ENCODE measurements at places on chromosomes 13 and 19.
A peak's percentile ranks its signal among the peaks of the same experiment; 100 is the strongest.

GRCh38 chr13:41558781-41559560 lies 101.6 kb downstream of the RGCC start:
- DNase-seq, result no peak

DNA sequence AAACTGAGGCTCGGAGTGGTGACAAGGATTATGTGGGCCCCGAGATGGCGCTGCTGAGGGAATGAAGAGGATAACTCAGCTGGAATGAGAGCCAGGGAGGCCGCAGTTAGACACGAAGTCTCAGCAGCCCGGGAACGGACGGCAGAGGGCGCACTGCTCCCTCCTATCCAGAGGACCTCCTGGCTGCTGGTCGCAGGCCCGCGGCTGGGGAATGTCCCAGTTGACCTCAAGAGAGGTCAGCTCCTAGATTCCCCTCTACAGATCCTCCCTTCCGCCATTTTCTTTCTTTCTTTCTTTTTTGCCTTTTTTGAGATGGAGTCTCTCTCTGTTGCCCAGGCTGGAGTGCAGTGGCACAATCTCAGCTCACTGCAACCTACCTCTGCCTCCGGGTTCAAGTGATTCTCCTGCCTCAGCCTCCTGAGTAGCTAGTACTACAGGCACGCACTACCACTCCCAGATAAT lies 24.1 kb upstream of the ASPDH start:
- peak; percentile 48 for DNase-seq

GRCh38 chr13:83378908-83379307 lies 503.4 kb downstream of the SLITRK1 start:
- DNase-seq, result no peak

GRCh38 chr19:27821418-27822018 lies 1391.4 kb downstream of the UQCRFS1 start:
- no peak for DNase-seq

DNA sequence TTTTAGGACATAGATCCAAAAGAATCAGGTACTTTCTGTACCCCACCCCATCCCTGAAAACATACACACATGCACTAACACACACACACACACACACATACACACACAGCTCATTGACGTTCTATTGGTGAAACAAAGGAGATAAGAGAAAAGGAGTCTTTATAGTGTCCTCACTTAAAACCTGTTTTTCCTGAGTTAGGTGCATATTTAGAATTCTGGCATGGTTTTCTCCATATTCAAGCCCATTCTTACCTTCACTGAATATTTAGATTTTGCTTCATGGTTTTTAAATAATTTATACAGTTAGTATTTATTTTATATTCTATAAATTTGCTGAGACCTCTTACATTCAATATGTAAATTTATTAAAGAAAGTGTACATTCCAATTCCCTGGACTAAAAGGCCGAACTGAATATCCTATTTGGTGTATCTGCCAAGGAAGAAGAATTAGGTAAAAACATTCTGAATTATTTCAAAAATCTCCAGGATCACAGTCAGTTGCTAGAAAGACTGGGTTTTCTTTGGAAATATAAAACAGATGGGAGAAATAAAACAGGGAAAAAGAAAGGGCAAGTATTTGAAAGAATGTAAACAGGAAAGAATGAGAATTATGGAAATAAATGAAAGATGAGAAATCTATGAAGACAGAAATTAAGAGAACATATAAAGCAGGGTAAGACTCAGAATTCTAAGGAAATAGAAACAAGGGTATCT lies 556.2 kb downstream of the KCTD12 start:
- no peak for DNase-seq

GRCh38 chr19:33047422-33047821 lies 17.3 kb downstream of the RHPN2 start:
- no peak for DNase-seq

GRCh38 chr13:19596960-19597361 lies 35.6 kb upstream of the TPTE2 start:
- DNase-seq, result no peak

GRCh38 chr13:29507356-29507755 lies 88.1 kb downstream of the SLC7A1 start:
- no peak for DNase-seq

DNA sequence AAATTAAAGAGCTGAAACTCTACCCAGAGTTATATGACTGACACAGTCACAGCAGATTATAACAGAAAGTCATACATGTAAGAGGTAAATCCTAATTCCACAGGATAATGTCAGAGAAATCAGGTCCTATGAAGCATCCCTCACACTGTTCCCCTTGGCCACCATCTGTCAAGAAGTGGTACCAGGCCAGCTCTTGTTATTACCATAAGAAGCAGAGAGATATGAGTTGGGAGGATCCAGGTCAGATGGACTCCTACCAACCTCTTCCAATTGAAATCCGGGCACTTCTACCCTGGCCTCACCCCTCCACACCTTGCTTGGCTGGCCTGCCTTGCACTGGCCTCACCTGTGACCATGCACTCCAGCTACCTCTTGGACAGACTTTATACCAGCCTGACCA lies 353.2 kb downstream of the DNAJC15 start:
- DNase-seq, result no peak

DNA sequence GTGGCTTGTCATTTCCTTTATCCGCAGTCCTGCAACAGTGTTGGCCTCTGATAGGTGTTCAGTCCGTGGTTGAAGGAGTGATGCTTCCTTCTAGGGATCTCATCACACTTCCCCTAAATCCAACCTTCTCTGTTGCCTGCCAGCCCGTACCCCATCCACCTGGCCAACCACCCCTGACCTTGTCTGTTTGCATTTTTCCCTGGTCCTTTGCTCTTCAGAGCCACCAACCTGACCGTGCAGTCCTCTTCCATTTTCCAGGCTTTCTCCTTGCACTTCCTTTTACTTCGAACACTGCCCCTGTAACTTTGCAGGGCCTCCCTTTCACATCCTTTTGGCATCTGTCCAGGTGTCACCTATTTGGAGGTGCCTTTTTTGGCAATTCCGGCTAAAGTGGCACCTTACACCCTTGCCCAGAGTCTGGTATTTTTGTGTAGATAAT lies 696 bp downstream of the ZNF460 start:
- DNase-seq, result peak; percentile 32

GRCh38 chr19:17766543-17767131 lies 15.4 kb downstream of the FCHO1 start:
- DNase-seq, result peak; percentile 58

GRCh38 chr13:85693889-85694511 lies 105.2 kb downstream of the SLITRK6 start:
- DNase-seq, result no peak

DNA sequence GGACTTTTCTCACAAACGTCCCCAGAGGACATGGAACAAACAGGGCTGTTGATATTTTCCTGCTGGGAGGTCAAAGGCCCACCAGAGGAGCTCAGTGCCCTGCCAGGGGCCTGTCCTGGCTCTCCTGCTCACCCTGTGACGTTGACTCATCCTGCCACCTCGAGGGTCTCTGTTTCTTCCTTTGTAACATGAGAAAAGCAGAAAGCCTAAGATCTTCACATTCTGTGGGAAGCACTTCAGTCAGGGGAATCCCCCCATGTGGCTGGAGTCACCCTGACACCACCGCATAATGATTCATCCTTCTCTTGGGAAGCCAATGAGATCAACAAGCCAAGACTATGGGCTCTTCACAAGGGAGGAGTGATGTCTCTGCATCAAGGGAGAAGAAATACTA lies 147.9 kb downstream of the KATNAL1 start:
- no peak for DNase-seq

DNA sequence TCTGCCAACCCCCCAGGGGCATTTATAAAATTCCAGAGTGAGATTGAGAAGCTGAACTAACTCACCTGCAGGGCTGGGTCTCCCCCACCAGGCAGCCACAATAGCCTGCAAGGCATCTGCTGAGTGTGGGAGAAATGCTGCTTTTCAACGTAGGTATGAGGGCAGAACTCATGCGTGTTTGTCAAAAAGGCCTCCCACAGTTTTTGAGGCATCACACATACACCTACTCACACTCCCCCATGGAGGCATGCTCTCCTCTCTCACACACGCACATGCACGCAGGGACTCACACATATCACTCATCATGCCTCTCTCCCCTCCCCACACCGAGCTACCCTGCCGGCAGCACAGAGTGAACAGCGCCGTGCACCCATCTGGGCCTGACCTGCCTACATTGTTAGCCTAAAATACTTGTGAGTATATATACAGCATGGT lies 390.5 kb downstream of the FGF9 start:
- DNase-seq, result peak; percentile 39

DNA sequence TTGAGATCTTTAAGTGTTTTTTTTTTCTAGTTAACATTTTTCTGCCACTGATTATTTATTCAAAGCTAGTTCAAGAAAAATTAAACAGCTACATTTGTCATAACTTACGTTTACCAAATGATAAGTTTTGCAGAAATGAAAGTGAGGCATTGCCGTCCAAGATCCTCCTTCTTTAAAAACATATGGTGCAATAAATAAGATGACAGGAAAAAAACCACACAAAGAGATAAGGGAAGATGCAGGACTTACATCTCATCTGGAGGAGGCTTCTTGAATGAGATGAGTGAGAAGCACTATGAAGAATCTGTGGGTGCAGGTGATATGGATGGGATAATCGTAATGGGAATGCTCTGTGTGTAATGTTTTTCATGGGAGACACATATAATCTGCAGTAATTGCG lies 12.4 kb downstream of the TNFSF13B start:
- DNase-seq, result no peak

DNA sequence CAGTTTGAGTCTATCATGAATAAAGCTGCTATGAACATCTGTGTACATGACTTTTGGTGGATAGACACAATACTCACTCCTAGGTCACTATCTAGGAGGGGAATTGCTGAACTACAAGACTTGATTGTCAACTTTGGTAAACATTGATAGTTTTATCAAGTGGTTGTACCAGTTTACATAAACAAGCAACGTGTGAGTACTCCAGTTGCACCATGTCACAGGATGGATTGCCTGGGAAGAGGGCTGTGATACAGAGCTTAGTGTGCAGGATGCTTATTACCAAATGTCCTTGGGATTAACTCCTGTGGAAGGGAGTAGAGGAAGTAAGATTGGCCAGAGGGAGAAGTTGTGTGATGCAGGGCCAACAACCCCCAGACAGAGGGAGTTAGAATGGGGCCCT lies 37.7 kb downstream of the RAP2A start:
- no peak for DNase-seq

GRCh38 chr13:29969286-29969685 lies 118.9 kb upstream of the UBL3 start:
- DNase-seq, result no peak

- no peak for DNase-seq
Measured at GRCh38 chr13:32448972-32449371, 21.0 kb upstream of the N4BP2L1 start.

DNA sequence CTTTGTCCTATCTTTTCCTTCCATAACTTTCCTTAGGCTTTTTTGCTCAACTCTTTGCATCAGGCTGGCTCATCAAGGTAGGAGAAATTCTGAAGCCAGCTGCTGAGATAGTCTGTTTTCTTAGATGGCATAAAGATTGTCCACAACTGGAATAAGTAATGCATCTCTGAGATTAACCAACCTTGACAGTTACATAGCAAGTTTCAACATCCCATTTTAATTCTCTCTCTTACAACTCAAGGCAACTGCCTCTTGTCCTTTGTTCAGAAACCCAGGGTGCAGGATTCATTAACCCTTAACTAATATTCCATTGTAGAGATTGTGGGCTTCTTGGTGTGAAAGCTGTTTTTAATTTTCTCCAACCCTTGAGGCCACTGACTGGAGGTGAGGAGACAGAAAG lies 239.2 kb downstream of the LACC1 start:
- DNase-seq, result no peak

GRCh38 chr19:47158879-47159503 lies 28.4 kb downstream of the SAE1 start:
- DNase-seq, result peak; percentile 13

DNA sequence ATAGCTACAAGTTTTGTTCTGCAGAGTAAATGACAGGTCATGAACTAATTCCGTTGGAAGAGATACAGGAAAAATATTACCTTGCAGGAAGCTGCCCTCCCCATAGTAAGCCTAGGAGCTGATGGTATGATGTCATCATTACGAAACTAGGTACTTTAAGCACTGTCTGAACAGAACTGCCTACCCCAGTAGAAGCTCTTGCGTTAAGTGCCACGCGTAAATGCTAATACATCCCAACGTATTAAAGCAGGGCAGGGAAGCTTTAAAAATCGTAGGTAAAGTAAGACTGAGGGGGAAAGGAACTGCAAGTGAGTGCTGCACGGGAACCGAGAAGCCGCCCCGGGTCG lies 572 bp downstream of the UGGT2 start:
- no peak for DNase-seq

DNA sequence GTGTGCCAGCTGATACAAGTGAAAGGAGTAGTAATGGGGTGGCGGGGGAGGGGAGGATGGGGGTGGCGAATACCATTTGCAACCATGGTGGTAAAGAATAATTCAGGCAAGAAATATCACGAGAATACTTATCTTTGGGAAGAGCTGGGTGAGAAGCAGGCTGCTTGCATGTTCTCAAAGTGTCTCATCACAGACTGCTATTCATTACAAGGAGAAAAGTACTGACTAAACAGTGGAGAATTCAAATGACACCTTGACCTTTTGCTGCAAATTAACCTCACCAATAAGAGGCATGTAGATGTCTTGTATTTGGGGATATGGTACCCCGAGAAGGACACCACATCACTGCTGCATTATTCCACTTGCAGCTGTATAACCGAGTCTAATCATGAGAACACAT lies 585.7 kb upstream of the GPC6 start:
- DNase-seq, result no peak

- no peak for DNase-seq
Measured at GRCh38 chr19:38945562-38946228, 15.0 kb downstream of the MRPS12 start.

GRCh38 chr19:460877-461720 lies at the start of gene SHC2:
TSS of gene SHC2 (minus strand) at chr19:461033. CDS start at chr19:460996, 37 bp downstream.
- no peak for DNase-seq

GRCh38 chr19:35228177-35228930 lies at the start of gene FAM187B:
TSS of gene FAM187B (minus strand) at chr19:35228739. CDS start at chr19:35228680, 59 bp downstream.
- DNase-seq, result no peak

- DNase-seq, result no peak
Measured at GRCh38 chr19:46736531-46737297, 9.1 kb upstream of the FKRP start.

DNA sequence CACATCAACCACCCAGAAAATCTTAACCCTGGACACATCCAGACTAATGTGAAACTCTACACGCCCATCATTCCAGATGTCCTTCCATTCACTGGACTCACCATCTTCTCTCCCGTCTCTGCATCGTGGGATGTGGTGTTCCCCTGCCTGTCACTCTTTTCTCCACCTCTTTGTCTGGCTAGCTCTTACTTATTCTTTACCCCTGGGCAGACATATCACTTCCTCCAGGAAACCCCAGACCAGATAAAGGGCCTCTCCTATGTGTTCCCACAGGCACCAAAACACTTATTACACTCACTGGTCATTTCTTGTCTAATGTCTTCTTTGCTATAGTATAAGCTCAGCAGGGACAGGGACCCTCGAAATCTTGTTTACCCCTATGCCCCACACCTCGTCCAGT lies 109.3 kb upstream of the IPO5 start:
- DNase-seq, result no peak

DNA sequence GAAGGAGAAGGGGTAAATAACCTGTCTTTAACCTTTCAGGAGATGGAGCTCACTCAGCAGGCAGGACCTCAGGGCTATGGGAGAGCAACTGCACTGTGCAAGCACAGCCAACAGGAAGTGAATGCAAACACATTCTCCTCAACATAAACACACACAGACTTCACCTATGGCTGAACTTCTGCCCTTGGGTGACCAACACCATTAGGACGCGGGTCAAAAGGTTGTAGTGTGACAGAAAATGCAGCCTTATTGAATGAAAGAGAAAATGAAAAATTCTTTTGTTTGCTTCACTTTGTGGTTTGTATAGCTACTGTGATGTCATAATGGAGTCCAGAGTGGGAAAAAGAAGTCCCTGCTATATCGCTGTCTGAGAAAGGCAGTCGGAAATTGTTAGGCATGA lies 323.0 kb downstream of the NDFIP2 start:
- no peak for DNase-seq

Data from CD4-positive, alpha-beta T cell treated with Interferon gamma for 1 hour (primary cell).